NCI-H526 (cell line): ENCODE measurements at places on chromosomes 2 and 18.
A peak's percentile ranks its signal among the peaks of the same experiment; 100 is the strongest.

DNA sequence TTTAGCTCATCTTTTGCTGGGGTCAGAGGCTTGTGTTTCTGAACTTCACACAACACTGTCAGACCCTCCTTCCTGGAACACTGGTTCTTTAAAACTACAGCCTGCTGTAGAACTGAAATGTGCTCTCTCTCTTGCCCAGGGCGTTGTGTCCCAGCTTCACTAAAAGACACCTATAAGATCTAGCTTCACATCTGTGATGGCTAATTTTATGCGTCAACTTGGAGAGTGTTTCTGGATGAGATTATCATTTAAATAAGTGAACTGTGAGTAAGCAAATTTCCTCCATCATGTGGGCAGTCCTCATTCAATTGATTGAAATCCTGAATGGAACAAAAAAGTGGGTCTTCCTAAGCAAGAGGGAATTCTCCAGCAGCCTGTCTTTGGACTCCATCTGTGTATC lies 140.3 kb downstream of the OSR1 start:
- DNase-seq = no peak

GRCh38 chr2:240920783-240921231 lies 14.7 kb downstream of the CROCC2 start:
- no peak for DNase-seq

DNA sequence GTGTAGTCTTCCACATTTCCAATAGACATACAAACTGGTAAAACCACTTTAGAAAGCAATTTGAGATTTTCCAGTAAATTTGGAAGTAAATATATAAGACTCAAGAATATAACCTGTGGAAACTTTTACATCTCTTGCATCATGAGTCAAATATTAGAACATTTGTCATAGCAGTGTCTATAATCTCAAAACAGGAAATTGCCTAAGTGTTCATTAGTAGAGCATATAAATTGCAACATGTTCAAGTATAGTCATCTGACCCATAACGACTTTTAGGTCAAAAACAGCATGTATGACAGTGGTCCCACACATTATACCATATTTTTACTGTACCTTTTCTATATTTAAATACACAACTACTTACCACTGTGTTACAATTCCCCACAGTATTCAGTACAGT lies 555.9 kb upstream of the VRK2 start:
- DNase-seq = no peak

- DNase-seq = no peak
Observed at GRCh38 chr2:64945973-64946768, 43.0 kb upstream of the SLC1A4 start.

GRCh38 chr18:56165601-56166355 lies 472.6 kb downstream of the TXNL1 start:
- no peak for DNase-seq

DNA sequence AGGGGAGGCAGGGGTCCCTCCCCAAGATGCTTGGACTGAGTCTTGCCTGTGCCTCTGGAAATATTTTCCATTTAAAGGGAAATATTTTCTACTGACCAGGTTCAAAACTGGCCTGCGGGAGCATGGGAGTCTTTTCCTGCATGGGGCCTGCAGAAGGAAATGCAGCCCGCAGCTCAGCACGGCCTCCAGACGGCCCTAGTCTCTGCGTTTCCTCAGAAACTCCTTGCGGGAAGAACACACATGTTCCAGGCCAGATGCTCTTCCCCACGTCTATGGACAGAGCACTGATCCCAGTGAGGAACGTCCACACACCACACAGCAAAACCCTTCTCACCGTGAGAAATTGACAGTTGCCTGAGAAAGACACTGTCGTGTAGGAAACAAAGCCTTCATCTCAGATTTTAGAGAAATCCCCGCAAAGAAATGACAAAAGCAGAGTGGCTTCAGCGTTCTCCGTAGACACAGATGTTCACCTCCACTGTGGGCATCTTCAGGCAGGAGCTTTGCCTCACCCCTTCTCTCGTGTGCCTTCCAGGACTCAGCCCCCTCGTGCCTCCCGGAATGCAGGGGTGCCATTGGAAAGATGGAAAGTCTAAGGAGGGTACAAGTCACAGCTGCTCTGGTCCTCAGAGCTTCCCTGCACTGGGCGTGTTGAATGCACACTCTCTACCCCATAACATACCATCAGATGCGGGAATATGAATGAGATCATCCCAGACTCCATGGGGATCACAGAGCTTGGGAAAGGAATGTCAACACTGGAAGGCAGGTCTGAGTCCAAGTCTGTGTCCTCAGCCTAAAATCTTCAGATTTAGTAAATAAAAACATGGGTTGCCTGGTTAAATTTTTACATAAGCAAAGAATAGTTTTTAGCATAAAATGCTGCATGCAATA lies 438.7 kb upstream of the SALL3 start:
- DNase-seq = no peak

DNA sequence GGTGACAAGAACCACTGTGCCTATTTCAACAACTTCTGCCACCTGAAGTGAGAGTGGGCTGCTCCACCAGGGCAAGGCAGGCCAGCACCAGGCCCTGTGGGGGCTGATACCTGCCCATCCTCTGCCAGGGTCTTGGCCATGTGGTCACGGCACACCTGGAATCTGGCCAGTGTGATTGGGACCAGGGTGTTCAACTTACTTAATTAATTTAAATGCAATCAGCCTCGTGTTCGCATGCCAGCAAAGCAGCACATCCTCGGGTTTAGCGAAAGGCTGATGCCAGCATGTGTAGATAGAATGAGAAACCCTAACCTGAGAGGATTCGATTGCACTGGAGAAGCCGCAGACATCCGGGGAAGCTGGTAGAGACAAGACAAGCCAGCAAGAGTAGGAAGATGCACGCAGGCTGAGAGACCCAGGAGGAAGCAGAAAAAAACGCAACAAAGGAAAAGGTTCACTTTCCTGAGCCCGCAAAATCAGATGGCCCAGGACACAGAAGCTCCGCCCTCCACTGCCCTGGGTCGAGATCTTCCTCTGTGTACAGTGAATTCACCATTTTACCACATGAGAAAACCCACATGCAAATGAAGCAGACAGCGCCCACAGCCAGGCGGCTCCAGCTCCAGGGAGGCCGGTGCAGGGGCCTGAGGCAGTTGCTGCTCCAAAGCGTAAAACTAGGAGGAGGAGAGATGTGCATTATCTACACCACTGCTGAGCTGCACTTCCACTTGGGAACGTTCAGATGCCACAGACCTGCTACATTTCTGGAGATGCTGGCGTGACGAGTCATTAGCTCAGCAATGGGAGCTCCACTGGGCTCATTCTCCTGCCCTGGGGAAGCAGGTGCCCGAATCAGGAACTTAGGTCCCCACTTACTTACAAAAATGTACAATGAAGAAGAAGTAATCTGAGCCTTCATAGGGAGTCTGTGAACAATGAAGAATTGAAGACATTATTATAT lies 92.1 kb downstream of the TMEM18 start:
- peak; percentile 89 for DNase-seq

DNA sequence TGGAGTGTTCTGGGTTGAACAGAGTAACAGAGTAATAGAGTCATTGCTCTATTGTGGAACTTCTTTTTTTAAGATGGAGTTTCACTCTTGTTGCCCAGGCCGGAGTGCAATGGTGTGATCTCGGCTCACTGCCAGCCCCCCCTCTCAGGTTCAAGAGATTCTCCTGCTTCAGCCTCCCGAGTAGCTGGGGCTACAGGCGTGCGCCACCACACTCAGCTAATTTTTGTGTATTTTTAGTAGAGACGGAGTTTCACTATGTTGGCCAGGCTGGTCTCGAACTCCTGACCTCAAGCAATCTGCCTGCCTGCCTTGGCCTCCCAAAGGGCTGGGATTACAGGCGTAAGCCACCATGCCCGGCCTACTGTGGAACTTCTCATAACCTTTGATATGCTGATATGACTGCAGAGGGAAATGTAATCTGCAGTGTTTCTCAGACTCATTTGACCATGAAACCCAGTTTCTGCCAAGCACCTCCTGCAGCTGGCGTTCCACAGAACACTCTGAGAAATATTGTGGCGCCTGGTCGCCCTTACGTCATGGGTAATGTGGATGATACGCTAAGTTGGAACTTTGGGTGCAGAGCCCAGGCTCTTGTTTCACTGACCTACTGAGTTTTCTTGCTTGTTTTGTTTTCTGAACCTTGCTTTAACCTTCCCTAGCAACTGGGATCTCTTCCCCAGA lies 213.8 kb downstream of the BCL2 start:
- no peak for DNase-seq

DNA sequence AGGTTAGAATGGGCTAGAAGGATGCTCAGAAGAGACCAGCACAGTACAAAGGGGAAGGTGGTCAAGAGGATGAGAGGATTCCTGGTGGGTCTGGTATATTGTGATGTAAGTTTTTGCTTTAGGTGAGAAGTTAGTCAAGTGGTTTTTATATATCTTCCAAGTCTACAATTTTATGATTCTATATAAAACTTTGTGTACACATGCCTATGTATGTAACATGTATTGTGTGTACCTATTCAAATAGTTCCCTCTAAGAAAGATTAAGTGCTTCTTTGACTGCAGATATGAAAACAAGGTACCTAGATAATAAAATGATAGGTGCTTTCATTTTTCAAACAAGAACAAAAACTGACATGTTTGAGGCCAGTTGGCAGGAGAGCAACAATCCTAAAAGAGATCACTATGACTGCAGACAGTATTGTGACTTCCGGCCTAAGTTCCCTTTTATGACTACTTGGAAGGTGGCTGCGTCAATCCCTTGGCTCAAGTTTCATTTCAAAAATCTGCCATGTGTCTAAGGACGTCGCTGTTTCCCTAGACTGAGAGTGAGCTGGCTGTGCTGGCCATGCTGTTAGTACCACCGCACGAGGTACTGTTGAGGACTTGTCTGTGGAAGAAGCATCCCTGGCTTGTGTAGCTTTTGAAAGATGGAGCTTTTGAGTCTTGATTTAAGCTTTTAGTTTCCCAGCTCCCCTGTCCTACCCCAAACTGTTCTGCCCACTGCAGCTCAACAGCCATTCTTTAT lies 123.1 kb downstream of the PRPF40A start:
- peak; percentile 5 for DNase-seq

GRCh38 chr2:164589522-164589921 lies 31.8 kb downstream of the GRB14 start:
- DNase-seq = no peak

DNA sequence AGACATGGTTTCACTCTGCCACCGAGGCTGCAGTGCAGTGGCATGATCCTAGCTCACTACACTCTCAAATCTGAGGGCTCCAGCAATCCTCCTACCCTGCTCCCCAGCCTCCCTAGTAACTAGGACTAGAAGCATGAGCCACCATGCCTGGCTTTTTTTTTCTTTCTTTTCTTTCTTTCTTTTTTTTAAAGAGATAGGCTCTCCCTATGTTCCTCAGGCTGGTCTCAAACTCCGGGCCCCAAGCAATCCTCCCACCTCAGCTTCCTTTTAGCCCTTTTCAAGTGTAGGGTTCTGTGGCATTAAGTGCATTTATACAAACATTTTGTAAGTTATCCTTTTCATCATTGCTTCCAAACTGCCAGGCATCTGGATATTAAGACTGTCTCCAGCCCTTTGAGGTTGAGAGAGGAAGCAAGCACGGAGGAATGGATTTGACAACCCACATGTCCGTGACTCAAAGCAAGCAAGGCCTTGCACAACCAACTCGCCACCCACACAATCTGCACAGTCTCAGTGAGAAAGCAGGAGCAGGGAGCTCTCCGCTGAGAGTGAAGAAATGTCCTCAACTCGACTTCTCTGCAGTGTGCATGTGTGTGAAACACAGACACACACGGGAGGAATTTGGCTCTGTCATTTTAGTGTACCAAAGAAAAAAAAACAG lies 65.6 kb downstream of the ATP8B1 start:
- no peak for DNase-seq

- no peak for DNase-seq
Observed at GRCh38 chr2:33265584-33266338, 210.7 kb upstream of the RASGRP3 start.
